ENCODE measurements at places on chromosomes 2 and 18.

DNA sequence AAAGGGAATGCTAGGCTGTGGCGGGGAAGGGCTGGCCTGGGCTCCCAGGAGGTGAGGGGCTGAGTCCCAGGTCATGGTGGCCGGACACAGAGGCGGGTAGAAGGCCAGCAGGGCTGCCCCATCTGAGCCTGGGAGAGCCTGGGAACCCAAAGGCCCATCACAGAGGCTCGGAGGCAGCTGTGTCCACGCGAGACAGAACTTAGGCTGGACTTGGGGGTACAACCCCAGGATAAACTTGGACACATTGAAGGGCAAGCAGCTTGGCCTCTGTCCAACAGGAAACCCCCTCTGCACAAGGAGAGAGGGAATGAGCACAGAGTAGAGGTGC is 95.9 kb downstream of the ZFP36L2 start:
- DNase-seq, result no peak

DNA sequence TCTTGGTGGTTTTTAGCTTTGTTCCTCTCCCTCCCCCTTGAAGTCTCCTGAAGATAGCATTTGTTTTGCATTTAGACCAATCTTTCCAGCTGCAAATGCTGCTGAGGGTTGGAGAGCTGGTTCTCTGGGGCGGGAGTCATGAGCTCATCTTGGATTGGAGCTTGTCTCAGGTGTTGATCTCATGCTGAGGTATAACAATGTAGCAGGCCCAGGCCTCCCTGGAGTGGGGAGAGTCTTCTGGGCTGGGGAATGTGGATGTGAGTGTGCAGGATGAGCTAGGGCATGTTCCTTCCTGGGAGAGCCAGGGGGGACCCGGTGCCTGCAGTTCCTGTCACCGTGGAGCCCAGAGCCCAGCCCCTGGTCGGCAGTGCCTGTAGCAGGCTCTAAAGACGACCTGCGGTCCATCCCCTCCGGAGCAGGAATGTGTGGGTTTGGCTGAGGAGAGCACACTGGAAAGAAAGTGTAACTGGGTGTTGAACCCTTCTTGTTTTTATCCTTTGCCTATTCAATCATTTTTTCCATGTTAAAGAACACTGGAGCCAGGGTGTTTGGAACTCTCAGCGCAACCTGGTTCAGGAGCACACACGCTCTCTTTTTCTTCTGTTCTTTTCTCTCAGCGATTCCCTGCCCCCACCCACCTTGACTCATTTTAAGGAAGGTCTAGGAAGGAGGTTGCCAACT is 2.7 kb downstream of the ZNF532 start:
- DNase-seq, result no peak

- DNase-seq, result no peak
Observed at GRCh38 chr2:25068217-25068616, 26.3 kb downstream of the EFR3B start.

DNA sequence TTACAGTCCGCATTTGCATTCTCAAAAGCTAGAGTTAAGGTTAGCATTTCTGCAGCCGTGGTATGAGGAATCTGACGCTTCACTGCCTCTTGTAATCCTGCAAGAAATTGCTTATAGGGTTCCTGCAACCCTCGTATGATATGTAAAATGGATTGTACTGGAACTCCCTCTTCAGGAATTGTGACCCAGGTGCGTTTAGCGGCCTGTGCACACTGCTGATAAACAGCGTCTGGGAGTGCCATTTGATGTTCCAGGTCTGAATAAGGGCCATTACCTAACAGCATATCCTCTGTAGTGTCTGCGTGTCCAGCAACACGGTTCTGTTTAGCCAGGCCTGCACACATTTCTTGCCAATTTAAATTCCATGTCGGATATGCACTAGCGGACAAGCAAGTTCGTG is 42.5 kb downstream of the CXCR4 start:
- DNase-seq, result no peak

DNA sequence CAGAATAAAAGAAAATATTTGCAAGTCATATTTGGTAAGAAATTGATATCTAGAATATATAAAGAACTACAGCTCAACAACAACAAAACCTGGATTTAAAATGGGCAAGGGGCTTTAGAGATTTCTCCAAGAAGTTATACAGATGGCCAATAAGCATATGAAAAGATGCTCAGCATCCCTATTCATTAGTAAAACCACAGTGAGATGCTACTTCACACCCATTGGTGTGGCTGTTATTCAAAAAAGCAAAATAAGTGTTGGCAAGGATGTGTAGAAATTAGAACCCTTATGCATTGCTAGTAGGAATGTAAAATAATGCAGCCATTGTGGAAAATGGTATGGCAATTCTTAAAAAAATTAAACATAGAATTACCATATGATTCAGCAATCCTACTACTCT is 29.8 kb downstream of the TANK start:
- DNase-seq, result no peak

DNA sequence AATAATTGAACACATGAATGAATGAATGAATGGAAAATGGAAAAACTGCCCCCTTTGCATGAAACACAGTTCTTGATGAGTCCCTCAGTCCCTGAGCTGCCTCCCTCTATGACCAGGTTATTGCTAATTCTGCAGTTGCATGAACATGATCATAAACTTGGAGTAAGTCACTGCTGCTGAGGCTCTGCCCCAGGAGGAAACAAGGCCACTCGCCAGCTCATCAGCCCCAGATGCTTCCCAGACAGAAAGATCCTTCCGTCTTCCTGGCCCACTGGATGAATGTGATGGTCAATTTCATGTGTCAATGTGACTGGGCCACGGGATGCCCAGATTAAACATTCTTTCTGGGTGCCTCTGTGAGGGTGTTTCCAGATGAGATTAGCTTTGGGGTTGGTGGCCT is 16.4 kb downstream of the GPR45 start:
- no peak for DNase-seq

- no peak for DNase-seq
Observed at GRCh38 chr2:7031547-7032245, 114.5 kb downstream of the RNF144A start.

- no peak for DNase-seq
Observed at GRCh38 chr2:136022396-136023146, 37.1 kb upstream of the DARS1 start.

- DNase-seq, result no peak
Observed at GRCh38 chr2:55856936-55857335, 66.6 kb downstream of the EFEMP1 start.

DNA sequence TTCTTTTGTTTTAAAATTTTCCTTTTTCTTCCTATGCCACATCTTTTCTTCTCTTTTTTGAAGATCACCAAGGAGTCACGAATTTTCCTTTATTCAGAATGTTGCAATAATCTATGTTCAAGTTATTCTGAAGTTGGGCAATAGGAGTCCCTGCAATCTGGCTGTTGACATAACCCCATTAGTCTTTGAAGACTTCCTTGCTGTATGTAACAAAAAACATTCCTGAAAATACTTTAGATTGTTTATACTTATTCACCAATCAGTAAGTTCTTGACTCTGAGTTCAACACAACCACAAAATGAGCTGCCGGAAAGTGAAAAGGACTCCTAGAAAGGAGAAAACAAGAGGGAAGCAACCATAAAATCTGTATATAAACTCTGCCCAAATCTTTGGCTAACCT is 62.8 kb downstream of the TMEM237 start:
- no peak for DNase-seq

- DNase-seq, result no peak
Observed at GRCh38 chr18:21979759-21980158, 189.6 kb upstream of the GATA6 start.

- DNase-seq, result no peak
Observed at GRCh38 chr2:189581354-189582139, 961 bp upstream of the SLC40A1 start.

DNA sequence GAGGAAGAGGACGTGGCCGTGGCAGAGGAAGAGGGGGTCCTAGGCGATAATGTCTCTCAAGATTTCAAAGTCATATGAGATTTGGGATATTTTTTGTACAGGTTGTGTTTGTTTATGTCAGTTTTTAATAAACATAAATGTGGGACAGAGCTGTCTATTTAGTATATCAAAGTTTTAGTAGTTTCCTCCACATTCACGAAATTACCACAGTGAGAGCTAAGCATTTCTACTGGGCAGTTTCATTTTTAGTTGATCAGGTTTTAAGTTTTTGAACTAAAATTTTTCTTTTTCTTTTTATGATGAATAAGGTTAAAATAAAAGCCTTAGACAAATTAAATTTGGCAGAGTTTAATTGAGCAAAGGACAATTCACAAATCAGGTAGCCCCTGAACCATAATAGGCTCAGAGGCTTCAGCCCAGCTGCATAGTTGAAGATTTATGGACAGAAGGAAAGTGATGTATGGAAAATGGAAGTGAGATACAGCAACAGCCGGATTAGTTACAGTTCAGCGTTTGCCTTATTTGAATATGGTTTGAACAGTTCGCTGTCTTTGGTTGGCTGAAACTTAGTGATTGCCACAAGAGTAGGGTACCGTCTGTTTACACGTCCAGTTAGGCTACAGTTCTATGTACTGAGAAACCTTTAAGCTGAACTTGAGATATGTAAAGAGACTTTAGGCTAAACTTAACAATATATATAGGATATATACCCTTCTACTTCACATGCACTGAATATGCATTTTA is 17.1 kb downstream of the SNRPD1 start:
- DNase-seq, result no peak

DNA sequence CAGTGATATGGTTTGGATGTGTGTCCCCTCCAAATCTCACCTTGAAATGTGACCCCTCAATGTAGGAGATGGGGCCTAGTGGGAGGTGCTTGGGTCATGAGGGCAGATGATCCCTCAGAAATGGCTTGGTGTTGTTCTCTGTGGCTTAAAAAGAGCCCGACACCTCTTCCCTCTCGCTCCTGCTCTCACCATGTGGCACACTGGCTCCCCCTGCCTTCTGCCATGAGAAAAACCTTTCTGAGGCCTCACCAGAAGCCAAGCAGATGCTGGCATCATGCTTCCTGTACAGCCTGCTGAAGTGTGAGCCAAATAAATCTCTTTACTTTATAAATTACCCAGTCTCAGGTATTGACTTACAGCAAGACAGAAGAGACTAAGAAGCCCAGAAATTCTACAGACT is 357.1 kb downstream of the NRXN1 start:
- DNase-seq, result no peak

GRCh38 chr2:174247474-174248186 is 702 bp downstream of the OLA1 start:
- DNase-seq, result peak; percentile 17

GRCh38 chr2:203376173-203376572 is 48.0 kb downstream of the ABI2 start:
- no peak for DNase-seq

DNA sequence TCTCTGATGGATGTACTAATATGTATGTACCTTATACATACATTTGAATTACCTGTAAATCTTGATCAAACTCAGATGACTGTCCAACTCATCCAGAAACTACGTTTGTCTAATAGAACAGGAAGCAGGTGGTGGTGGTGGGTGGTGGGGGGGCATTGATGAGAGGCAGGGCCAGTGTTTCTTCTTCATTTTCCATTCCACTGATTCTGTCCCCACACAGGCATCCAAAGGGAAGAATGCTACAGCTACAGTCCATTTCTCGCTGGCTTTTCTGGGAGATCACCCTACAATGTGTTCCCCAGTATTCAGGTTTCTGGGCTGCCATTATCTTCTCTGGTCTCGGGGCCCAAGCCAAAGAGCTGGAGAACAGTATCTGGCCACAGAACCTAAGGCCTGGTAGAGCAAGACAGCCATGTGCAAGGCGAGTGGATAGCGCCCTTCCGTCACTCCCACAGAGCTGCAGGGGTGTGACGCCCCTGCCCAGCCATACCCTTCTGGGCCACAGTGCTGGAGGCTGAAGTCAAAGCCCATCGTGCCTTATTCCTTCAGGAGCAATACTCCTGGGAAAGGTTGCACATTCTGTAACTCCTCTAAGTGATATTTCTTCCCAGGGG is 54.5 kb downstream of the BCL11A start:
- DNase-seq, result no peak

- DNase-seq, result no peak
Observed at GRCh38 chr2:240930631-240931318, 24.6 kb downstream of the CROCC2 start.

- no peak for DNase-seq
Observed at GRCh38 chr2:108621087-108621559, 86.9 kb downstream of the LIMS1 start.

DNA sequence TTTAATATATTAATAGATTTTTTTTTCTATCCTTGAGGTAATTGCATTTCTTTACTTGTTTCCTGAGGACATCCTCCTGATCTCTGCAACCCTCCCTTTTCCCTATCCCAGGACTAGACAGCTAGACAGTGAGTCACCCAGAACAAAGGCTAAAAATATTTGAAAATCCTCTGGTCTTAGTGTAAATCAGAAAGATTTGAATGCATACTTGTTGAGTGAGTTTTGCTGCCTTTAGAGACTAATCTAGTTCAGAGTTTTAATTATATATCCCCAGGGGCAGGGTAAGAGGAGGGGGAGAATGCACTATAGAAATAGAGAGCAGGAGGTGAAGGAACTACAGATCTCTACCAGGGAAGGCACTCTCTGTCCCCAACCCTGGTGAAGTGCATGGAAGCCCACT is 202.3 kb upstream of the TCF4 start:
- no peak for DNase-seq

GRCh38 chr2:144159240-144159639 is 360.7 kb downstream of the ZEB2 start:
- no peak for DNase-seq

DNA sequence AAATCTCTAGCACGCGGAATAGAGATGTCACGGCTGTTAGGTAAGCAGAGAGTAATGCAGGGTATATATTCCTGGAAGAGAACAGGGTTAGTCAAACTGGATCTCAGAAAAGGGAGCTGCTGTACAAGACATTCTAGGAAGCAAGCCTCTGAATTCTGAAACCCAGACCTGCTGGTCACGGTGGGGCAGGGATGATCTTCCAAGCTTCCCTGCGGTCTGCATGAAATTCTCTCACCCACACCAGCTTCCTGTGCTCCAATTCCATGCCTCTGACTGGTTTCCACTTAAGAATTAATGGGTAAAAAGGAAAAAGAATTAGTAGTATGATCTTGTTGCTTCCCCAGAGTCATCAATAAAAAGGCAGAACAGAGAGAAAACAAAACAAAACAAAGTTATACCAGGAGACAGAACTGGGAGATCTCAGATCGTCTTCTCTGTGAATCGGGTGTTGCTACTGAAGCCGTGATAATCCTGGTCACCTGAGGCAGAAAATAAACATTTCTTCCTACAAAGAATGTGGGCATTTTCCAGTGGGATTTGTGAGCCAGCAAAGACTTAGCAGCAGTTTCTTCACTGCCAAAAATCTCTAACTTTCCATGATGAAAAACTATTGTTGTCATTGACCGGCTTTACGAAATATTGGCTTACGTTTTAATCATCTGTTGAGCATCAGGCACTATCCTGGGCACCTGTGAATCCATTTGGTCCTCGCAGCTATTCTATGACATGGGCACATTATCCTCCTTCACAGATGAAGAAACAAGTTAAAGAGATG is 5.3 kb upstream of the CYP27C1 start:
- DNase-seq, result no peak

All from GM12891 (cell line).